ENCODE measurements at places on chromosomes 4 and X.

GRCh38 chr4:18020671-18021469, 685 bp downstream of the LCORL start:
- DNase-seq = peak; percentile 74

DNA sequence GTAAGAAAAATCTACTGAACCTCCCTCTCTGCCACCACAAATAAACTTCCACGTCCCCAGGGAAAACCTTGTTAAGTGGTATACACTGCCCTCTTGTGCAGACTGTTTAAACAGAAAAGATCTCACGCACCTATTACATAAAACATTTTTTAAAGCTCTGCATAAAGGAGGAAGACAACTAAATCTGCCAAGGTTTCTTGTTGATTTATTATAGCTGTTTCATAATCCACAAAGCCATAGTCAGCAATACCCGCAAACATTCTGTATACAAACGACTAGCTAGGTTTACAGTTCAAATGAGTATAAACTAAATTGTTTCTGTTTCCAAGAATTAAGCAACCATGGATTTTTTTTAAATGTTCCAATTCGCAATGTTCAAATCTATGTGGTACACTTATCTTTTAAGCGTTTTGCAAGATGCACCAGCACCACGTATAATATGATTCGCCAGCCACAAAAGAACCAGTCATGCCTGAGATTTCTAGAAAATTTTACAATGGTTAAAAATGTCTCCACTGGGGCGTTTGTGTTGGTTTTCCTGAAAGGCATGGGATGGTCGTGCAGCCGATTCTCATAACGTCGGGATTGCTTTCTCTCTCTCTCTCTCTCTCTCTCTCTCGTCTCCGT, 164.6 kb downstream of the PRKX start:
- peak; percentile 29 for DNase-seq

GRCh38 chr4:47736146-47736545, 101.7 kb downstream of the CORIN start:
- DNase-seq = no peak

GRCh38 chr4:83558059-83558653, 22.2 kb downstream of the GPAT3 start:
- no peak for DNase-seq

GRCh38 chr4:77579406-77580076, 26.1 kb upstream of the CXCL13 start:
- DNase-seq = no peak

GRCh38 chr4:169154121-169154520, 116.6 kb downstream of the SH3RF1 start:
- no peak for DNase-seq

GRCh38 chr4:183370786-183371185, 48.6 kb upstream of the CLDN24 start:
- no peak for DNase-seq

DNA sequence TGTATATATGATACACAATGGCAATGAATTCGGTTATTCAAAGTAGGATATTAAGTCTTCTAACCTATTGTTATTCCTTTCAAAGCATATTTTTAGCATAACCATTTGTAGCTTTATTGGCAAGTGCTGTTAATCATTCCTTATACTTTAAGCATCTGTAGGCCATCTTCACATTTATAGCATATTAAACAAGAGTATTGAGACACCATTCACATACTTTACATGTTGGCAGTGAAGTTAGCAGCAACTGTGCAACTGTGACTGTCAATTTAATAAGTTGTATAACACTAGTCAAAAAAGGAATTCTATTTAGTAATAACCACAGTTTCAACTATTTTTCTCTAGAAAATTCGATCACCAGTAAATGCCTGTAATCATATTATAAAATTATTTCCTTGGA, 107.3 kb upstream of the MYOZ2 start:
- no peak for DNase-seq

DNA sequence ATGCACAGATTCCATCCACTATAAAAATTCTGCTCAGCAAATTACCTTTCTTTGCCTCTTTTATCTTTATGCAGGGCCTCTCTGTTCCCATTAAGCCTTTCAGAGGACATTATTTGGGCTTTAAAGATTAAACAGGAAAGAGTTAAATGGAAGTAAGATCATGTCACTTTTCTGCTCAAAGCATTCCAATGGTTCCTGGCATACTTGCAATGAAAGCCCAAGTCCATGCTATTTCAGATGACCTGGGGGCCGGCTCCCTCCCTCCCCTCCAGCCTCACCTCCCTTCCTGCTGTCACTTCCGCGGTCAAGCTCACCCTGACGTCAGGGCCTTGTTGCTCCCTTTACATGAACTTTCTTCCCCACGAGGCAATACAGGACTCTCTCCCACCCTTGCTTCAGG, 125.5 kb downstream of the C4orf51 start:
- no peak for DNase-seq

- no peak for DNase-seq
Measured at GRCh38 chr4:23305026-23305425, 584.8 kb downstream of the PPARGC1A start.

DNA sequence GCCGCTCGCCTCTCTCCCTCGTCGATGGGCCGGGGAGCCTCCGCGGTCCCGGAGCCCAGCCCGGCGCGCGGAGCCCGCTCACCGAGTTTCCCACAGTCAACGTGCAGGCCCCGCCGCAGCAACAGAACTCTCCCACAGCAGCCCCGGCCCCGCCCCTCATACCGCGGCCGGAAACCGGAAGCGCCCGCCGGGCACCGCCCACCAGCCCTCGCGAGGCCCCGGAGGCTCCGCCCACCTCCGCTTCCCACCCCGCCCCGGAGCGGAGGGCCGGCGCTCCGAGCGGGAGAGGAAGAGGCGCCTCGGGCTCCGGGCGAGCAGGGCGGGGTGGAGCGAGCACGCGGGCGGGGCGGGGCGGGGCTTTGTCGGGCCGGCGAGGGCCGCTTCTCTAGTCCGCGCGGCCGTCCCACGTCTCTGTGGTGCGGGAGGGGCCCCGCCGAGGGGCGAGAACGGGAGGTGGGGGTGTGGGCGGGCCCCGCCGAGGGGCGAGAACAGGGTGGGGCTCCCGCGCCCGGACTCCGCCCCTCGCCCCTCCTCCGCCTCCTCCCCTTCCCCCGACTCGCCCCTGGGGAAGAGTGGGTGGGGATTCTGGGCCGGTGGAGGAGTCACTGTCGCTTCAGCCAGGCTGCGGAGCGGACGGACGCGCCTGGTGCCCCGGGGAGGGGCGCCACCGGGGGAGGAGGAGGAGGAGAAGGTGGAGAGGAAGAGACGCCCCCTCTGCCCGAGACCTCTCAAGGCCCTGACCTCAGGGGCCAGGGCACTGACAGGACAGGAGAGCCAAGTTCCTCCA, at the start of the genes ABCD1 and BCAP31:
Gene ABCD1 (plus strand): TSS at position 605 of the 787 bp plus-strand sequence. CDS start 411 bp downstream, outside the sequence.
Gene BCAP31 (minus strand): TSS at position 136 of the 787 bp plus-strand sequence. CDS start 1,143 bp downstream, outside the sequence.
- DNase-seq = peak; percentile 87

DNA sequence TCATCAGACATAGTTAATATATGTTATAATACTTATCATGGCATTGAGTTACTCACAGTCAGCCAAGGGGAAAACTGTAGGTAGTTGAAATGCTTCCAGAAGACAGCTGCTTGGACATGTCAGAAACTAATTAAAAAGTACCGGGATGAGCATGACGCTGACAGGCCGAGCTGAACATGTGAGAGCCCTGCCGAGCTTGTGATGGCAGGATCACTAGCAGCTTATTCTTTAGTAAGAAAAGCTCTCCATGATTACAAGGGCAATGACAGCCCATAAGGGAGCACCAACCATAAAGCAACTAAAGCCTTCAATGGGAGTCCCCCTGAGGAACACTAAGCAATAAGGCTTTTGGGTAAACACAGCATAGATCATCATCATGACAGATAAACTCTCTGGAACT, 435.6 kb downstream of the TLL1 start:
- DNase-seq = no peak

DNA sequence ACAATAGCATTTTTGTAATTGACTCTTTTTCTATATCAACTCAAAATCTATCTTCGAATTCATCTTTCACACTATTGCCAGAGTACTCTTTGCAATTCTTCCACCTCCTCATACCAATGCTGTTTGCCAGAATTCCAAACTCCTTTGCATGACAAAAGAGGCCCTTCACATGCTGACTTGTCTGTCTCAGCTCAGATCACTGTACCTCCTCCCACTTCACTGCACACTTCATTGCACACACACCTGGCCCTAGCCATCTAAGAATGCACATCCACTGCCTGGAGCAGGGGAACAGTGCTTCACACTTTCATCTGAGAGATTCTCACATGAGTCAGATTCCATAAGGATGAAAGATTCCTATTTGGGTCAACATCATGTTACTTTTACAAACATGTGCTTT, 56.5 kb downstream of the PRDM5 start:
- DNase-seq = no peak

- DNase-seq = peak; percentile 46
Measured at GRCh38 chrX:51641421-51642021, 22.8 kb upstream of the CENPVL3 start.

DNA sequence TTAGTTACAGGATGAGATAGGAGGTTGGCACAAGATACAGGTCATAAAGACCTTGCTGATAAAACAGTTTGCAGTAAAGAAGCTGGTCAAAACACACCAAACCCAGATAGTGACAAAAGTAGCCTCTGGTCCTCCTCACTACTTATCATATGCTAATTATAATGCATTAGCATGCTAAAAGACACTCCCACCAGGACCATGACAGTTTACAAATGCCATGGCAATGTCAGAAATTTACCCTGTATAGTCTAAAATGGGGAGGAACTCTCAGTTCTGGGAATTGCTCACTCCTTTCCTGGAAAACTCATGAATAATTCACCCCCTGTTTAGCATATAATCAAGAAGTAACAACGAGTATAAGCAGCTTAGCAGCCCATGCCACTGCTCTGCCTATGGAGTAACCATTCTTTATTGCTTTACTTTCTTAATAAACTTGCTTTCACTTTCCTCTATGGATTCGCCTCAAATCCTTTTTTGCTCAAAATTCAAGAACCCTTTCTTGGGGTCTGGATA, 1254.4 kb downstream of the PCDH7 start:
- no peak for DNase-seq

- no peak for DNase-seq
Measured at GRCh38 chrX:4690521-4690920, 977.1 kb upstream of the PRKX start.

DNA sequence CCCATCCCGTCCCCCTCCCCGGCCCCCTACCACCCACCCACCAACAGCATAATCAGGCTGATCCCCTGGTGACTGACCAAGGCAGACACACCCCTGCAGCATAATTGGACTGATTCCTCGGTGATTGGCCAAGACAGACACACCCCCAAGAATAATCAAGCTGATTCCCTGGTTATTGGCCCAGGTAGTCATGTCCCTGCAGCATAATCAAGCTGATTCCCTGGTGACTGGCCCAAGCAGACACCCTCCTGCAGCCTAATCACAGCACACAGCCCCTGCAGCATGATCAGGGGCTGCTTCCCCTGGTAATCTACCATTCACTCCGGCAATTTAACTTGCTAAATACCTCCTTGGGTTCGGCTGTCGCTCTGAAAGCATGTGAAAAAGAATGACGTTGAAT, 47.5 kb upstream of the STS start:
- no peak for DNase-seq

GRCh38 chrX:154120567-154120966, 23.1 kb upstream of the MECP2 start:
- DNase-seq = no peak

DNA sequence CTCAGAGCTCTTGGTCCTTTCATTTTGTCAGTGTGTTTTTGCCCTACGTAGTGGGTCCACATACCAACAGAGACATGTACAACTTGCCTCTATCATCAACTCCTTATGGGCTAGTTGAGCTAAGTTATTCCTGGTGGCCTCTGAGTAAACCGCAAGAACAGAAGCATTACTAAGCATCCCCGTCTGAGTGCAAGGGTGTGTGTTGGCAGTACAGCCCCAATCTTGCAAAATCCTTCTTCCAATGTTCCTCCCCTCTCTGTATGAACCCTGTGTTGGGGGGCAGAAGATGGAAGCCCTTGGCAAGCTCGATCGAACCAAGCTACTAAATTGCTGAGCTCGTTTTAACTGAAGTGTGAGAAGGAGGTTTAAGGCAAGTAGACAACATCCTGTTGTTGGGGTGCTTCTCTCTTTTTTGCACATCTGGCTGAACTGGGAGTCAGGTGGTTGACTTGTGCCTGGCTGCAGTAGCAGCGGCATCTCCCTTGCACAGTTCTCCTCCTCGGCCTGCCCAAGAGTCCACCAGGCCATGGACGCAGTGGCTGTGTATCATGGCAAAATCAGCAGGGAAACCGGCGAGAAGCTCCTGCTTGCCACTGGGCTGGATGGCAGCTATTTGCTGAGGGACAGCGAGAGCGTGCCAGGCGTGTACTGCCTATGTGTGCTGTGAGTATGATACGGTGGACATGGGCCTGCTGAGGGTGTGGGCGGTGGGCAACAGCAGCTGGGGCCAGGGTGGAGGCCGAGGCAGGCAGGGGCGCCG, at the start of gene SH2D1A:
Gene SH2D1A (plus strand): TSS at position 447 of the 760 bp plus-strand sequence. CDS start 80 bp downstream, at position 527.
- no peak for DNase-seq

DNA sequence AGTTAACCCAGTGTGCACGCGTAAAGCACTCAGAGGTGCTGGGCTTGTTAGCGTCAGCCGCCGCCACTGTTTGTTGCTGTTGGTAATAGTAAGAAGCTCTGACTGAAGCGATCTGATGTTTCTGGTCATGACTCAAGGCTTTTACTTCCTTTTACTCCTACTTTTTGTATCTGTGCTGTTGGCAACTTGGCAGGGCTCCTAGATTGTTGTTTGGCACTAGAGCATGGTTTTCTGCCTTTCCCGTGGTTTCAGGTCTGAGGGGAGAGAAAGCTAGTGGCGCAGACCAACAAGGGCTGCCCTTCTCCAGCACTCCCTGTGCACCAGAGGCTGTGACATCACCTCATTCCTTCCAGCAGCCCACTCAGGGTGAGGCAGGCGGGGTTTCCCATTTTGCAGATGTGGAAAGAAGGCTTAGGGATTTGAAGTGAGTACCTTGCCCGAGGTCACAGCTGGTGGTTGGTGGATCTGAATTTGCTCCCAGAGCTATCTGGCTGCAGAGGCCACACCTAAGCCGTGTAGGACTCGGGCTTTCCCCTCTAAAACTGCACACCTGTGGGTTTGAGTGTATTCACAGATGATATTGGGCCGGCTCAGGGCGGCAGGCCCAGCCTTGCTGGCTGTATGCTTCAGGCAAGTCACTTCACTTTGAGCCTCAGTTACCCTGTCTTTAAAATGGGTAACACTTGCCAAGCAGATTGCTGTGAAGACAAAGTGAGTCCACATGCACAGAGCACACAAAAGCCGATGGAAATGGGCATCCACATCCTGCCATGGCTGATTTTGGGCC, 51.2 kb upstream of the TADA2B start:
- DNase-seq = no peak

DNA sequence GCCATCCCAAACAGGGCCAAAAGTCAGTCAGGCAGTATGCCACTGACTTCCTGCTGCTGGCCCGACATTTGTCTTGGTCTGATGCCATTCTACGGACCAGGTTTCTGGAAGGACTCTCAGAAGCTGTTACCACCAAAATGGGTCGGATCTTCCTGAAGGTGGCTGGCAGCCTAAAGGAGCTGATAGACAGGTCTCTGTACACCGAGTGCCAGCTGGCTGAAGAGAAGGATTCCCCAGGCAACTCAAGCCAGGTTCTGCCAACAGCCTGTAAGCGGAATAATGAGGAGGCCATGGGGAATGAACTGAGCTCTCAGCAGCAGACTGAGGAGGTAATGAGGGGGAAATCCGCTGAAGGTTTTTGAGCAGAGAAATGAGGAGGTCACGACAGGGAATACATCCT, 95.7 kb downstream of the RTL9 start:
- no peak for DNase-seq

GRCh38 chrX:45748369-45748774, 547.7 kb upstream of the DIPK2B start:
- DNase-seq = no peak

- DNase-seq = peak; percentile 67
Measured at GRCh38 chr4:140756319-140757231, at the start of gene TBC1D9. TBC1D9 (minus strand) TSS chr4:140756385; CDS start chr4:140756045, 340 bp downstream.

GRCh38 chr4:130110189-130110588, 1014.2 kb downstream of the C4orf33 start:
- no peak for DNase-seq
